Stimulated activated CD8-positive, alpha-beta memory T cell treated with anti-CD3 and anti-CD28 coated beads, Interleukin-12 subunit alpha, Interleukin-12 subunit beta, amount 100 ng/mL, for 1 hour (primary cell): ENCODE measurements at places on chromosomes 2 and 18.

- no peak for DNase-seq
Measured at GRCh38 chr2:187640926-187641510, 86.8 kb upstream of the TFPI start.

GRCh38 chr2:174977364-174977763 is 27.8 kb downstream of the CHN1 start:
- DNase-seq: no peak

GRCh38 chr2:201904538-201905420 is 98.4 kb downstream of the CDK15 start:
- no peak for DNase-seq

DNA sequence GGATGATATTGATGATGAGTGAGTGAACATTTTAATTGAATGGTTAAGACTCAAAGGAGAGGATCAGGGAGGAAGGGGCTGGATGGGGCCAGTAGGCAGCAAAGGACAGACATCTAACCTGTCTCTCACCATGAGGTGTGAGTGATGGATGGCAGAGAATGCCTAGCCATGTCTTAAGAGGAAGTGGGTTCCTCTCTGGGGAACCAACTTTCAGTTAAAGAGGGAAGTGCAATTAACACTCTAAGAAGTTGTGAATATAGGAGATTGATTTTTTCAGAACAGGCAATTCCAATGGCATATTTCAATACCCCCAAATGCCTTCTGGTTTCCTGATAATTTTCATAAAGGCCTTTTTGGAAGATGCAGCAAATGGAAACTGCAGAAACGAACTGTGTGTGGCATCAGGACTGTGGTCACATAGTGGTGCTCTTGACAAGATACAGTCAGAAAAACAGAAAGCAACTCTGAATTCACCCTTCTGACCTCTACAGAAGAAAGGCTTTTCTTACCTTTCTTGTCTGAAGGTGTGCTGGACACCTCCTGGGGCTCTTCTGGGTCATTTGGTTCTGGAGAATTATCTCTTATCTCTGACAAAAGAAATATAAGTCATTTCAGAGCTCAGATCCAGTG is 10.2 kb downstream of the SP110 start:
- no peak for DNase-seq

DNA sequence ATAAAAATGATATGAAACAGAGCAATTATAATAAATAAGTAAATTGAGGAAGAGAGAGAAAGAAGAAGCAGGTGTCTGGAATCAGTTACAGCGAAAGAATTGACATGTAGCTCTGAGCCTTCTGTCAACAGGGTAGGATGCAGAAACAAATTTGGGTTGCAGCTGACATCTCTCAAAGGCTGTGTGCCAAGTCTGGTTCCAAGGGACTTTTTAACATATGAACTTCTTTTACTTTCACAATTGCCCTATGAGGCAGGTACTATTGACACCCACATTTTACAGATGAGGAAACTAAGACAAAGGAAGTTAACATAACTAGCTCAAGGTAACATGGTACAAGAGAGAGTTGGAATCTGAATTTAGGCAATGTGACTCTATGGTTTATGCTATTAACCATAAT is 260.0 kb downstream of the ASXL3 start:
- no peak for DNase-seq

DNA sequence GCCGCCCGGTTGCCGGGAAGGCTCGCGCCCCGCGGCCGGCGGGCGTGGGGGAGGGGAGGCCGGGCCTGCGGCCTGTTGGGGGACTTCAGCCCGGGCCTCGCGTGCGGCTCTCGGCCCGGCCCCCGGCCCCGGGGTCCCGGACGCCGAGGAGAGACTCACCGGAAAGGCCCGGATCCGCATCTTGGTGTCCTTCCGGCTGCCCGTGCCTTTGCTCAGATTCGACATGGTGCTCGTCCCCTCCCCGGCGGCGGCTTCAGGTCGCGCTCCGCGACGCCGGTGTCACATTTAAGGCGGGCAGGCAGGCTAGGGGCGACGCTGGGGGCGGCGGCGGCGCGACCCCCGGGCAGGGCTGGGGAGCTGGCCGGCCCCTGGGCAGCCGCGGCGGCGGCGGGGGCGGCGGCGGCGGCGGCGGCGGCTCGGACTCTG is 365 bp downstream of the CUL3 start:
- no peak for DNase-seq

GRCh38 chr2:9638532-9638931 is 7.7 kb upstream of the YWHAQ start:
- no peak for DNase-seq

DNA sequence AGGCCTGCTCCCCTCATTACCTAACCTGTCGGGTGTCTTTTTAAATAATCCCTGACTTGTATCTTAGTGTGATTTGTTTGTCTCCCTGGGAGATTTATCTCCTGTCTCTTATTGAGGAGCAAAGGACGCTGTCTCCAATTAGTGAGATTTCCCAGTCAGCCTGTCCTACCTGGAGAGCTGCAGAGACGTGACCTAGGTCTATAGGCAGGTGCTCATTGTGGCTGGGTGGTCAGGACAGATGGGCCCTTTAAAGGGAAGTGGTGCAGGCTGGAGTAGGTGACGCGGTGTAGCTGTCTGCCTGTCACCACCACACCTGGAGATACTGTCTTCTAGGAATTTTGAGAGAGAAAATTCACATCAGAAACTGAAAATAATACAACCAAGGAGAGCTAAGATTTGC is 28.0 kb downstream of the PLB1 start:
- DNase-seq: no peak

DNA sequence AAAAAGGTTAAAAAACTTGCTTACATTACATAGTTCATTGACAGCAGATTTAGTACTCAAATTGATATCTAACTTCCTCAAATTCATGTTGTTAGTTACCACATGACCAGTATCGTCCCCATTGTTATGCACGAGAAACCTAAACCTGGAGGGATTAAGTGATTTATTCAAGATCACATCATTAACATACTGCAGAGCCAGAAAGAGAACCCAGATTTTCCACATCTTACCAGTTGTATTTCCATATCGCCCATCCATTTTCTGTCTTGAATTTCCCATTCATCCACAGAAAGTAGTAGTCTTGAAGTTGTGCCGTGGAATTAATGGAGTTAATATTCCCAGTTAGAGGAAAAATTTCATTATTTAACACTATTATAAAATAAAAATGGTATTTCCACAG is 512.0 kb downstream of the METTL4 start:
- DNase-seq: no peak

- DNase-seq: no peak
Measured at GRCh38 chr2:69453475-69454129, 16.4 kb upstream of the NFU1 start.

GRCh38 chr18:11268741-11269233 is 119.4 kb upstream of the PIEZO2 start:
- no peak for DNase-seq

GRCh38 chr2:165425556-165425955 is 43.9 kb upstream of the CSRNP3 start:
- no peak for DNase-seq

- DNase-seq: no peak
Measured at GRCh38 chr2:11903085-11903606, 156.7 kb downstream of the LPIN1 start.

GRCh38 chr18:2336690-2337392 is 234.5 kb downstream of the METTL4 start:
- DNase-seq: no peak

GRCh38 chr2:24711865-24712264 is 81.3 kb downstream of the PTRHD1 start:
- DNase-seq: no peak

DNA sequence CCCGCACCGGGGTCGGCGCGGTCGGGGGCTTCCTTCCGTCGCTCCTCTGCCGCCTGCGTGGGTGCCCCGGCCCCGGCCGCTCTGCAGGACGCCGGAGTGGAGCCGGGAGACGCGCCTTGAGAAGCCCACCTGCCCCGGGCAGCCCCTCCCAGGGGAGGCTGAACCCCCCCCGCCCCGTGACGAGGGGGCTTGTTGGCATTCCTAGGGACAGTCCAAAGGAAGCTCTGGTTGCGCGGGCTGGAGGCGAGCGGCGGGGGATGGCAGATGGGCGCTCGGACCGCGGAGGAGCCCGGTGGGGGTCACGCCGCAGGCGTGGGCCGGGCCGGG is 133.5 kb upstream of the MGAT5 start:
- DNase-seq: no peak

DNA sequence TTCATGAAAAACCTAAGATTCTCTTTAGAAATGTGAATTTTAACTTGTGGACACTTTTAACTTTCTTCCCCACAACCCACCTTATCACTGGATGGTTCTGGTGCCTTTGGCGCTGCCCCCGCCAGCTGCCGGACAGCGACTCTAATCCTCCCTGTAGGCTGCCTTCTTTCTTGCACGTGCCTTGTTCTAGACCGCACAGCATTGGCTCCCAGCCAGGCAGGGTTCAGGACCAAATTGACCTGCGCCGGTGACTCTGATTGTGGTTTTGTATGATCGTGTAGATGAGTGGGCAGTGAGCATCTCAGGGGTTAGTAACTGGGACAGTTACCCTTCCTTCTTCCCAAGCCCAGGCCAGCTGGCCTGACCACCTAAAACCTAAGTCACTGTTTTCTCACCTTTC is 106.8 kb downstream of the ASAP2 start:
- no peak for DNase-seq

DNA sequence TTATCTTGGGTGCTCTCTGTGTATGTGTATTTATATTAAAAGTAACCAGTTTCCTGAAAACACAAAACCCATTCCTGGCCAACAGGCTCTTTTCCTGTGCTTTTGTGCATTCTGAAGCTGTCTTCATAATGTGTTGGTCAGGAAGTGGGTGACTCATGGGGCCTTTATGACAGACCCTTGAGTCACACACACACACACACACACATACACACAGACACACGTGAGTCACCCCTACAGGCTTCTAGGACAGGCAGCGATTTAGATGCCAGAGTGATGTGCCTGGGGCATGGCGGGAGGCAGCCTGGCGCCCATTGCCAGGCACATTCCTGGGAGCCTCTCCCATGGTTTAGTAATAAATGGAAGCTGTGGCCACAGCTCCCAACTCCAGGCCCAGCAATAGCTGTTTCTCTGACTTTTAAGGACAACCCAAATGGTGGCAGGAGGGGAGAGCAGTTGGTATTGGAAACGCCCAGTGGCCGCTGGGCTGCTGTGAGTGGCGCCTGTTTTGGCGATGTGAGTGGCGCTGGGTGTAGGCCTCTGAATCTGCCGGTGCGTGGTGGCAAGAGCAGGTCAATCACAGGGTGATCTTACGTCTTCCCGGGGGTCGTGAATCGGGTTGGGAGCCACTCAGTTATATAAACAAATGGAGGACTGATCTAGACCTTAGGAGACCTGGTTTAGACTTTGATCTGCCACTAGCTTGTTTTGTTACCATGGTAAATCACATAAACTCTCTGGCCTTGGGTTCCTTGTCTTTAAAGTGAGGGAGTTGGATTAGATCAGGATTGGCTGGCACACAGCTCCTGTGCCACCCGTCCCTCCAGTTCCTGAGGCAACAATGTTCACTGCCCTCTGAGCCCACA is 150.7 kb upstream of the DLX2 start:
- DNase-seq: peak; percentile 17

DNA sequence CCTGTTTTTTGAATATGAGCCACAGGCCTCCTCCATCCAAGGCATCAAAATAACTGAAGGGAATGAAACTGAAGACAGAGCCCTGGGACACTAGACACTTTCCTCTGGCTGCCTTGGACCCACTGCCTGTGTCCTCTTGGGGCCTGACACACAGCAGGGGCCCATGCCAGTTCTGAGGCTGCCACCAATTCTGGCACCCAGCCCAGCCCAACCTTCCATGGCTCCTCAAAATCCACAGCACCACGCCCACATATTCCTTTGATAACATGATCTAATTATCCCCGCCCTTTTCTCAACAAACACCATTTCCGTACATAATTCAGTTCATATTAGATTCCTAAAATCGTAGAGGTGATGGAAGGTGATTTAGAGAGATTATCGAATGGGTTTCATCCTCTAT is 64.2 kb downstream of the EMX1 start:
- DNase-seq: no peak

- no peak for DNase-seq
Measured at GRCh38 chr2:207103132-207103531, 62.6 kb downstream of the KLF7 start.

GRCh38 chr18:23283916-23284430 is 148.7 kb downstream of the CABLES1 start:
- DNase-seq: no peak

- no peak for DNase-seq
Measured at GRCh38 chr18:75200071-75200470, 8.9 kb downstream of the PTGR3 start.

DNA sequence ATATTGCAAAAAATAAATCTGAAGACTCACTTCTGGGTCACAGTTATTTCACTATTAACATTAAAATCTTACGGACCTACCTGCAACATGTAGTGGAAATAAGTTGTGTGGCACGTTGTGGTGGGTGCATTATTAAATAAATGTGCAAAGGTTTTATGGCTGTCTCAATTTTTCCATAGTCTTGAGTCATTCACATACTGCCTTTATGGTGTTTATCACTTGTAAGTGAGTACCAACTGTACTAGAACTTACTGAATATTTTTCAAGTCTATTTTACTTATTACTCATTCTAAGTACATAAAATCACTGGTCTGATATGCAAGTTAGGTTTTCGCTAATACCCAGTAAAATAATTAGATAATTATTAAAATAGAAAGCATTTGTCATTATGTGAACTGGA is 47.6 kb upstream of the SLC30A6 start:
- no peak for DNase-seq

DNA sequence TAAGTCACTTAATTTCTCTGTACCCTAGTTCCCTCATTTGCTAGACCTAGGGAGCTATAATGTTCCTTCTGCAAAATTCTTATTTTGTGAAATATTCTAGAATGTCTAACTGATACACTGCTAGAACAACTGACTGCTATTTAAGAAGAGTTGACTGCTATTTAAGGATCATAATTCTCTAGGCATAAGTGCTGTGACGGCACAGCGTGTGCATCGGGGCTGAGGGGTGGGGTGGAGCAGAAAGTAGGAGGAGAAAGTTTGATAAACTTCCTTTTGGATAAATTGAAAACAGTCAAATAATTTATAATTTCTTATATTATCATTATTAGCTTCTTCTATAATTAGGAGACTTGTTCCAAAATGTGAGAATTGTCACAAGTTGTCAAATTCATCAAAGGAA is 10.4 kb upstream of the ACTR3 start:
- DNase-seq: no peak

DNA sequence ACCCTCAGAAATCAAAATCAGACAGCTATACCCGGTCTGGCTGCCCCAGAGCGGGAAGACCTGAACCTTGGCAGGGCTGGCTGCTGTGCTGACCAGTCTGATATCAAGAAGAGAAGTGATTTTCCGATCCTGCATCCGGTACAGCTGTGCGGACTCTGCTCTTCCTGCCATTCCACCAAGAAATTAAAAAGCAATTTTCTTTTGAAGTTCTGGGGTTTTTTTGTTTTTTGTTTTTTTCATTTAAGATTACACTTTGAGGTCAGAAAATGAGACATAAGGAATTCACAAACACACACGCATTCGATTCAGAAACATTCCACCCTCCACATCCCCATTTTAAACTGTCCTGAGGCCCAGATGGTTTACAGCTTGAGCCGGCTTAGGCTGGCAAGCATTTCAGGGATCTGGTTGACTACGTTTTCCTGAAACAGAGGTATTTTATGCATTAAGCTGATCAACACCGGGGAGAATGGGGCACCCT is 156.5 kb downstream of the COL6A3 start:
- DNase-seq: no peak

GRCh38 chr2:3651691-3652648 is 6.0 kb upstream of the ALLC start:
- DNase-seq: peak; percentile 32
